ENCODE measurements at places on chromosomes 2 and 18.

DNA sequence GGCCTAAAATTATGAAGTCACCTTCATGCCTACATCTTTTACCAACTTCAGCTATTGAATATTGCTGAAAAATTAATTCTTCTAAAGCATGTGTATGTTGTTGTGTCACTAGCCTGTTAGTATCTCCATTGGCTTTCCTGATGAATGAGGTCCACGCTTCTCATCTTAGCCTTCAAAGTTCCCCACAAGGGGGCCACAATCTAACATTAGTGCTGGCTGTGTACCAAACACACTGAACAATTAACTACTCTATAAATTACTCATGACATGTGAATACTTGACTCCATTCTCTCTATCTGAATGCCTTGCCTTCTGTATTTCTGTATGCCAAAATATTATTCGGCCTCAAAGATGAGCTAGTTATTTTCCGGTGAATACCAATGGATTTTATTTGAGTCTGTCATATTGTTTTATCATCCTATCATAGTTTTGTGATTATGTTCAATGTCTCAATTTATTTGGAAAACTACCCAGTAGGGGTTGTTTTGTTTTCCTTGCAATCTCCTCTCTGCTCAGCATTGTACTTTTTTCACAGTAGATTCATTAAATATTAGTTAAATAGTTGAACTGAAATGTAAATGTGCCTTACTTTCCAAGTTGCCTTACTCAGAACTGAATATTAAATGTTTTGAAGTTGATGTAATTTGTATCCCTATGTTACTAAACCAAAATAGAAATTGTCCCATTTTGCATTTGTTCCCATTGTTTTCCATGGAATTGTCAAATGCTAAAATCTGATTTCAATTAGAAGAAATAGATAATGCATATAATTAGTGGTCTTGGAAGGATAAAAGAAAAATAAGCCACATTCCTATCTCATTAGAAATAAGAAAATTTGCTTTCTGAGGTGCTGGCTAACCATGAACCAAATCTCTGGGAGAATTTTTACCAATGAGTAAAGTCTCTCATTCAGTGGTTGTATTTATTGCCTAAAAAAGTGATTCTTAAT, 208.4 kb upstream of the COL3A1 start:
- no peak for DNase-seq

DNA sequence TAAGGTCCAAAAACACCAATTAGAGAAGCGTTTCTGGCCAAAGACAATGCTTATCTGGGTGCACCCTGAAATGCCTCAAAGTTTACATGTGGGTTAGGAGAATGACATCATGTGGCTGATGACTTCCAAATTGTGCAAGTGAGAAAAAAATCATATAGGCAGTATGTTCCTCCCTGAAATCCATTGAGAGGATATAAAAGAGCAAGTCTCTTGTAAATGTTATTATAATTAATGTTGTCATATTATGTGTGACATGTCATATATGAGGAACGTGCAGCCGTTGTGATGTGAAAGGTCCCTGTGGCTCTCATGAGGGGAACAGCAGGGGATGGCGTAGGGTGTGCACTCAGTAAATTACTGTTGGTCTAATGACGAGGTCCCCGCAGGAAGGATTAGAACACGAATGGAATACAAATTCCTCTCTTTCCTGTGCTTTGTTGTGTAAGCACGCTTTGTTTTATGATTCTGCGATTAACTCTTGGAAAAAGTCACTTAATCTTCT, 290.8 kb downstream of the PRKCE start:
- peak; percentile 9 for DNase-seq

GRCh38 chr2:206805887-206806607, 40.6 kb downstream of the FASTKD2 start:
- DNase-seq, result no peak

DNA sequence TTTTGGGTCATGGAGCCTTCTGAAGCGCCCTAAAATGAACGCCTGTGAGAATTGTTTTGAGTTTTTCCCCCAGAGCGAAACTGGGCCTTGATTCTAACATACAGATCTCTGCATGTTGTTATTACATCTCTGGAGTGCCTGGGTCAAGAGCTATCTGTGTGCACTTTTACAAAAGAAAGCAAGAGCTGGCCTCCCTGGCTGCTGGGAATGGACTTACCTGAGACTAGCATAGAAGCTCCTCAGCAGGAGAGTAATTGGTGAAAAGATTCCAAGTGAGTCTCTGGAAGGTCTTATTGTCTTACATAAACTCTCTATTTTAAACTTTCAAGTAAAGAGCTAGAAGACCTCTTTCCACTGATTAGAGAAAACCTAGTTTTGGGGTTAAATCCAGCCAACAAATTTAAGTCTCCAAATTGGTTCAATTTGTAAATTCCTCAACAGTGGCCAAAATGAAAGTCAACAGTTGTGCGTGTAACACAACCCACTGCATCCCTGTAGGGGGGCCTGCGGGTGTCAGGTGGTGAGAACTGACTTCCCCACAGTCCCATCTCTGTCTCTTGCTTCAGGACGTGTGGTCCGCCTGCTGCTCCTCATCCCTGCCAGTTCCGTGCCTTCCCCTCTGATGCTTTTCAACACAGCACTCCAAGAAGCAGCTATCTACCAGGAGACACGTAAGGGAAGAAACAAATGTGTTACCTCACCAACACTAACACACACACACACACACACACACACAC, 206.1 kb downstream of the SH3BP4 start:
- DNase-seq, result no peak

GRCh38 chr2:73350035-73350691, 35.5 kb upstream of the ALMS1 start:
- DNase-seq, result no peak

DNA sequence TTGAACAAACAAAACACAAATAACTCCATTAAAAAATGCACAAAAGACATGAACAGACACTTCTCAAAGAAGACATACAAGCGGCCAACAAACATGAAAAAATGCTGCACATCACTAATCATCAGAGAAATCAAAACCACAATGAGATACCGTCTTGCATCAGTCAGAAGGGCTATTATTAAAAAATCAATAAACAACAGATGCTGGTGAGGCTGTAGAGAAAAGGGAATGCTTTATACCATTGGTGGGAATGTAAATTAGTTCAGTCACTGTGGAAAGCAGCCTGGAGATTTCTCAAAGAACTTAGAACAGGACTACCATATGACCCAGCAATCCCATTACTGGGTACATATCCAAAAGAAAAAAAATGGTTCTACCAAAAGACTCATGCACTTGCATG, 37.8 kb downstream of the GPR155 start:
- no peak for DNase-seq

GRCh38 chr2:28981016-28981441, at the start of gene TOGARAM2:
TSS of gene TOGARAM2 (plus strand) at chr2:28981298. CDS start at chr2:28994835, 13,537 bp downstream.
- no peak for DNase-seq

GRCh38 chr2:236659758-236660150, 90.1 kb downstream of the ACKR3 start:
- no peak for DNase-seq

- DNase-seq, result no peak
These were observed 19.4 kb upstream of the DSC3 start for GRCh38 chr18:31061945-31062344.

DNA sequence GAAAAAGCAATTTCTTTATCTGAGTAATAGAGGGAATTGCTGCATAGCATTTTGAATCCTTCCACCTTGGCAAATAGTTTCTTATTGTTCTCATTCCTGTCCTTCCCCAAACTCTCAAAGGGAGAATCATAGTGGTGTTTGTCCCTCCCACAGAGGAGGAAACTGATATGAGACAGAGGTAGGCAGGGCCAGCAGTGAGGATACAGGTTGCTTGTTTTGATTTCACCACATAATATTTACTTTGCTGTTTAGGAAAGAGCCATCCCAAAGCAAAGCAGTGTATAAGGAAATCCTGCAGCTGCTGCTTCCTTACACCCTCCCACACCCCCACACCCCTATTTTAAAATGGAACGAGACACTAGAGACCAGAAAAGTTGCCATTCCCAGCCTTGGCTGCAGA, 195.3 kb downstream of the SETBP1 start:
- DNase-seq, result no peak

- DNase-seq, result no peak
These were observed 154.7 kb upstream of the LRP1B start for GRCh38 chr2:142285480-142285879.

GRCh38 chr2:134181219-134181618, 72.7 kb upstream of the MGAT5 start:
- DNase-seq, result no peak

DNA sequence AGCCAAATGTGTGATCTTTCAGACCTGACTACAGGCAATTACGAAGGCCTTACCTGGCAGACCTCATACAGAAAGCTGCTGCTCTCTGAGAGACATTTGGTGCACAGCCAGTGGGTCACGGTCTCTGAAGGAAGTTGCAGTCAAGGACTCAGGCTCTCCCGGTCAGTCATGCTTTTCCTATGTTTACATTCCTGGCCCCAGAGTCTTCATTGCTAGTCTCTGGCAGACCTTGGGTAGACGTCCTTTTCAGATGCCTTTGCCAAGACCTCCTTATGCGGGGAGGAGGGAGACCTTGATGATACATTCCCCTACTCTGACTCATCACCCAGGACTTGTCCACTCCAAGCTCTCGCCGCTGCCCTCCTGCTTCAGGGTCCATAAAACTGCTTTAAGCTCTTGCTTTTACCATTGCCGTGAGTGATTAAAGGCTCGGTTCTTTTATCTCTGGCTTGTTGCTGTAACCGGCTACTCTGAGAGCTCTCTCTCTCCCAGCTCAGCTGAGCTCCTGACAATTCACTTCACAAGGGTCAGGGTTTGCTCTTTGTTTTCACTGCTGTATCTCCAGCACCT, 62.0 kb upstream of the SLC35F5 start:
- no peak for DNase-seq

DNA sequence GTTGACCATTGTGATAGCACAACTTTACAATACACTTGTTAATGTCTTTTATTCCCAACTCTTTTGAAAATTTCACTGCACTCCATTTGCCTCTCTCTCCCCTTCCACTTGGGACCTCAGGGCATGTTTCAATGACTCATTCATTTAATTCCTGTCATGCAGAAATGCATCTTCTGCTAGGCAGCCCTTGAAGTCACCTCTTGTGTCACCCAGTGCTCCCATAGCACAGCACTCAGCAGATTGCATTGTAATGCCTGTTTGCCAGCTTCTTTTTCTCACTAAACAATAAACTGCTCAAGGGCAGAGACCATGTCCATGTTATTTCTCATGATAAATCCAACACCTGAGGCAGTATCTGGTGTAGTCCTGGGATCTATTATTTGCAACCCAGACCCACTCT, 85.9 kb upstream of the ACSL3 start:
- DNase-seq, result no peak

DNA sequence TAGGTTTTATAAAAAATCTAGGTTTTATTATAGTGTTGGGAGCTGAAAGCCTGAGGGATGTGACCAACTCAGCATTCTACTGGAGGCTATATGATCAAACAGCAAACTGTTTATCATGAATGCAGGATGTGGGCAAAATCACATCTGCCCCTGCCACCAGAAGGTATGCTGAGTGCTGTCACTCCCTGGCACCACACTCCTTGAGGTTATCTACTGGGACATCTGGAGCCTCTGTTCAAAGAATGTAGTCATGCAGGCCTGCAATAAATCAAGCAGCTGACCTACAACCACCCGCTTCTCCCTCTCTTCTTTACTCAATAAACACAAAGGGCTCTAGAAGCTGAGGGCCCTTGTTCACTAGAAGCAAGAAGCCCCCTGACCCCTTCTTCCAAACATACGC, 328.4 kb upstream of the DDX18 start:
- DNase-seq, result no peak

- DNase-seq, result peak; percentile 86
These were observed 5.8 kb downstream of the PRLH start for GRCh38 chr2:237572021-237572741.

DNA sequence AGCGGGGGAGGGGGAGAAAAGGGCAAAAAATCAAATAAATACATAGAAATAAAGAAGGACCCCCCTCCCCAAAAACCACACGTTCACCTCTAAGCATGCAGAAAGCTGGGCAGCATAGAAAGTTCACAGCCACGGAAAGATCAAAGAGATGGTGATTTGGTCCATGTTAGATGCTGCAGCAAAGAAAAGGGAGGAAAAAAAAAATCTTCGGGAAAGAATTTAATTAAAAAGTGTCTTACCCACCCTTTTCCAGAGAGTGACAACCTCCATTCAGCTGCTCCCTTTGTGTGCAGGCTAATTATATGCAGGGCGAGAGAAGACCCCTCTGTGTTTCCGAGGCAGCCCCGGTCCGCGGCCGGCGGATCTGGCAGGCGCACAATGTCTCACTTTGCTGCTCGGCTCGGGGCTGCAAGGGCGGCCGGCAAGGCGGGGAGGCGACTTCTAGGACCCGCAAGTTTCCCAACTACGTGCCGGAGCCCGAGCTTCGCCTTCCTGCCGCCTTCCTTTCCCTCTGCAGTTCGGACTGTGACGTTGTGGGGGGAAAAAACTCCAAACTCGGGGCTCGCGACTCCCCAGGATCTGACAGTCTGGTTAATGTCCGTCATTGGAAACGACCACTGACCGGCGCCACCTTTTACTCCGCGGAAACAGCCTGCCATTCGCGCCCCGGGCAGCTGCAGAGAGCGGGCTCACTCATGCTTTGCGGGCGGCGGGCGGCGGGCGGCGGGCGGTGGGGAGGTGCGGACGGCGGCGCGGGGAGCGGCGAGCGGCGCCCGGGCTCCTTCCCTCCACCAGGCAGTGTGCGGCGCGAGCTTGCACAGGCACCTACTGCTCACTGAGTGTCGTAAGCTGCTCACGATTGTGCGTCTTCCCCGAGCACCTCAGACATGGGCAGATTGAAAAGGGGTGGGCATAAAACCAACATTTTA, at the start of gene LRRTM1:
Gene LRRTM1 (minus strand): TSS at position 844 of the 929 bp plus-strand sequence. CDS start 933 bp downstream, outside the sequence.
- DNase-seq, result no peak

GRCh38 chr2:156695595-156695994, 259.4 kb downstream of the GPD2 start:
- DNase-seq, result no peak

GRCh38 chr2:21393173-21393572, 269.4 kb downstream of the TDRD15 start:
- DNase-seq, result no peak

- no peak for DNase-seq
These were observed 31.7 kb downstream of the GPC1 start for GRCh38 chr2:240467149-240467642.

- no peak for DNase-seq
These were observed 36.2 kb downstream of the ANKRD44 start for GRCh38 chr2:197274349-197274748.

GRCh38 chr18:55552526-55553189, 35.3 kb downstream of the TCF4 start:
- no peak for DNase-seq

GRCh38 chr18:57708288-57708687, 86.7 kb upstream of the NARS1 start:
- DNase-seq, result no peak

- DNase-seq, result no peak
These were observed 104.2 kb upstream of the RND3 start for GRCh38 chr2:150591496-150592285.

GRCh38 chr2:108346827-108347226, 30.9 kb upstream of the SULT1C4 start:
- DNase-seq, result no peak

- DNase-seq, result no peak
These were observed 127.8 kb downstream of the ZNF521 start for GRCh38 chr18:25223899-25224886.

GRCh38 chr2:239249776-239250175, 151.0 kb downstream of the HDAC4 start:
- DNase-seq, result no peak

- DNase-seq, result peak; percentile 67
These were observed 15.5 kb upstream of the IHH start for GRCh38 chr2:219076253-219076652.

- DNase-seq, result no peak
These were observed 80.6 kb downstream of the NRP2 start for GRCh38 chr2:205762881-205763280.
